ENCODE measurements at places on chromosomes 3 and 15. TPM values are rescaled to one million over a fixed set of nuclear protein-coding genes. Genes with fewer than 3 reads are reported as not detected.

FBXW12 gene
- not detected for total RNA-seq

GRCh38 chr3:148513096-148513543 is 184.6 kb upstream of the AGTR1 start:
- peak; percentile 16 for DNase-seq

DNA sequence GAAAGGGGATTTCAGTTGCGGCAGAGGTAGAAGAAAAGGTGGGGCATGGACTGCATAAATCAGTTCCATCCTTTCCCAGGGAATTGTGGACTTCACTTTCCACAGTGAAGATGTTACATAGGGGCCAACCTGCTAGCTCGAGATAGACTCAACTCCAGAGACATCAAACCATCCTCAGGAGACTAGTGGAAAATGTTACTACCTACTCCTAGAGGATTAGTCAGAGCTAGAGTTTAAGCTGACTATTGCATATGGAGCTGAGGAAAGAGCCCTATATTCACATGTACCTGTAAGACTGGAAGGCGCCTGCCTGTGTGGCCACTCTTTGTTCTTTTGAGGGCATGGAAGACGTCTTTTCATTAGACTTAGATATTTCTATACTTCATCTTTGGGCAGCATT is 69.2 kb downstream of the KLHL25 start:
- no peak for DNase-seq

GRM7 gene
- total RNA-seq: not detected

GRCh38 chr3:124780356-124780755 is 50.1 kb downstream of the UMPS start:
- peak; percentile 93 for DNase-seq

All from astrocyte (in vitro differentiated cells and primary cell).